ENCODE measurements at places on chromosomes 7 and 10. TPM values are rescaled to one million over a fixed set of nuclear protein-coding genes. Genes with fewer than 3 reads are reported as not detected.

TMEM120A gene
- 28.3 TPM for total RNA-seq

EIF4EBP2 gene
- 73.8 TPM for total RNA-seq

LRIT1 gene
- 51.8 TPM for total RNA-seq

ANKRD30A gene
- total RNA-seq: not detected

TMEM196 gene
- total RNA-seq: 9.7 TPM

PPP1R9A gene
- 96.4 TPM for total RNA-seq

SEPHS1 gene
- total RNA-seq: 70.8 TPM

DPP6 gene
- total RNA-seq: 12.1 TPM

MAGI2 gene
- total RNA-seq: 49.4 TPM

LRRC61 gene
- total RNA-seq: 26.6 TPM

WEE2 gene
- 0.27 TPM for total RNA-seq

NKX1-2 gene
- not detected for total RNA-seq

EBLN1 gene
- total RNA-seq: not detected

ADAM12 gene
- total RNA-seq: 29.9 TPM

CASP7 gene
- total RNA-seq: 17.9 TPM

FANK1 gene
- total RNA-seq: 3.1 TPM

PHKG1 gene
- total RNA-seq: 4.7 TPM

MRPS24 gene
- 43.3 TPM for total RNA-seq

TMEM225B gene
- total RNA-seq: not detected

AGMO gene
- 0.27 TPM for total RNA-seq

IQUB gene
- 4.2 TPM for total RNA-seq

NME8 gene
- total RNA-seq: not detected

ZNF783 gene
- total RNA-seq: 18.6 TPM

HOGA1 gene
- total RNA-seq: 1.6 TPM

ASB10 gene
- 0.44 TPM for total RNA-seq

PIP gene
- total RNA-seq: not detected

CPN1 gene
- total RNA-seq: not detected

NAT16 gene
- total RNA-seq: 0.82 TPM

NXPH1 gene
- total RNA-seq: 1.6 TPM

KEL gene
- total RNA-seq: 5.1 TPM

CCDC3 gene
- 13.0 TPM for total RNA-seq

LAMB1 gene
- total RNA-seq: 206 TPM

CCL24 gene
- not detected for total RNA-seq

SPDYE11 gene
- not detected for total RNA-seq

C7orf25 gene
- 13.9 TPM for total RNA-seq

GRB10 gene
- 70.8 TPM for total RNA-seq

Data from camera-type eye (tissue), 1 donor.